Stimulated activated CD4-positive, alpha-beta T cell treated with anti-CD3 and anti-CD28 coated beads, Interleukin-12 subunit alpha, Interleukin-12 subunit beta, amount 100 ng/mL, for 24 hours (primary cell): ENCODE measurements at places on chromosomes 13 and 19.

DNA sequence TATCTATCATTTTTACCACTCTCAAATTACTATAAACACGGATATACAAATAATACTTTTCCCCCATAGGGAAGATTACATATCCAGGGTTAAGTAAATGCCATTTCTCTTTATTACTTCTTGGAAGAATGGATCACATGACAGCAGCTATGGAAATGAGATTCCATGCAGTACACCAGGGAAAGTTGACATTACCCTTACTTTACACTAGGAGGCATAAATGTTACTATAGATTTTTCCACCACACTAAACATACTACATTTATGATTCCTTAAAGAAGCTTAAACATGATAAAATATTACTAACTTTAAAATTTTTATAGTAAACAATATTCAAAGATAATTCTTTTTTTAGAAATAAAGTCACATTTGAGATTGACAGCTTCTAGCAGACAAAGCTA, 611.4 kb downstream of the PCDH9 start:
- no peak for DNase-seq

DNA sequence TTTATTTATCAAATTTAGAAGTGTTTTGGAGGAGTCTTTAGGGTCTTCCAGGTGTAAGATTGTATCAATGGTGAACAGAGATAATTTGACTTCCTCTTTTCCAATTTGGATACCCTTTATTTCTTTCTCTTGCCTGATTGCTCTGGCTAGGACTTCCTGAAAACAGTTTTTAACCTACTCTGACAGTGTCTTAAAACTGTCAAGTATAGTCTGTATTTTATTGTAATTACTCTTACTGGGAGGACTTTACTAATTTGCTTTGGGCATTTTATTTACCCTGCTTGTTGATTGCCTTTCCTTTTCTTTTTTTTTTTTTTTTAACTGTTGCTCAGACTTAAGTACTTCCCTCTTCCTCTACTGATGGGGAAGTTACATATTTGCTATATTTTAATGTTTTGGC, 81.3 kb downstream of the URI1 start:
- no peak for DNase-seq

GRCh38 chr13:50267066-50267465, 251.8 kb downstream of the KCNRG start:
- DNase-seq, result no peak

DNA sequence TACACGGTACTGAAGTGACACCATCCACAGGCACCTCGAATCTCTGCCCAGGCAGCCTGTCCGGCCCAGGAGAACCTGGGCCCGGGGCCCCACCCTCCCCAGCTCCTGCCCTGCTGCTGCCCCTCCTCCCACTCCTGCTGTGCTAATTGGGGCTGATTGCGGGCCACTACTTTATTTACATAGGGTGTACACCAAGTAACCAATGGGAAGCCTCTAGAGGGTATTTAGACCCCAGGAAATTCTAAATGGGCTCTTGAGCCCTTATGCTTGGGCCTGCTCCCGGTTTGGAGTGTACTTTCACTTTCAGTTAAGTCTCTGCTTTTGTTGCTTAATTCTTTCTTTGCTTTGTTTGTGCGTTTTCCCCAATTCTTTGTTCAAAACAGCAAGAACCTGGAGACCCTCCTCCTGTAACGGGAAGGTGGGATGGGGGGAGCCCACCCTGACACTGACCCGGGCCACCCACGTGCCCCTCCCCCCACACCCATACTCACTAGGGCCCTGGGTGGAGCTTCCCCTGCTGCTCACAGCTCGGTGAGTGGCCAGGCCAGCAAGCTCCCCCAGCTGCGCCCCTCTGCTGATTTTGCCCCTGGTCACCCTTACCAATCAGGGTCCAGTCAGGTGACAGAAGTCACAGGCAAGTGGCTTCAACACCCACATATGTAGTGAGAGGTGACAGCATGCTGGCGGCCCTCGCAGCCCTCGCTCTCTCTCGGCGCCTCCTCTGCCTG, 9.4 kb downstream of the SCGB2B2 start:
- DNase-seq, result no peak

- DNase-seq, result no peak
Observed at GRCh38 chr19:1104311-1105007, 665 bp downstream of the GPX4 start.

GRCh38 chr19:18769989-18770528, 21.0 kb downstream of the COMP start:
- no peak for DNase-seq

- DNase-seq, result no peak
Observed at GRCh38 chr13:98349731-98350305, 172.7 kb upstream of the RNF113B start.

- DNase-seq, result no peak
Observed at GRCh38 chr13:20940083-20940482, 37.5 kb upstream of the XPO4 start.

- DNase-seq, result no peak
Observed at GRCh38 chr13:50950849-50951248, 41.3 kb downstream of the RNASEH2B start.

DNA sequence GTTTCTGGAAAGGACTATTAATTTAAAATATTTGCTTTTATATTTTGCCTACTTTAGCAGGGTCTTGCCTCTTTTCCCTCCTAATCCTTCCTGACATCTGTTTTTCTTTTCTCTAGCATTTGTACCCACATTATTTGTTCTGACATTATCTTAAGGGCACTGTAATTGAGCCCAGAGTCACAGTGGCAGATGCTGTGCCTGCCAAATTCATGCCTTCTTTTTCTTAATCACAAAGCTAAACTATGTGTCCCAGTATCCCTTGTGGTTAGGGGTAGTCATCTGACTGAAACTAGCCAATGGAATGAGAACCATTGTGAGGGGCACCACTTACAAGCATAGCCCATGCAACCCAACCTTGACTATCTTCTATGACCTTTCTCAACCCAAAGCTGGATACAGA, 562.9 kb downstream of the MYO16 start:
- no peak for DNase-seq

DNA sequence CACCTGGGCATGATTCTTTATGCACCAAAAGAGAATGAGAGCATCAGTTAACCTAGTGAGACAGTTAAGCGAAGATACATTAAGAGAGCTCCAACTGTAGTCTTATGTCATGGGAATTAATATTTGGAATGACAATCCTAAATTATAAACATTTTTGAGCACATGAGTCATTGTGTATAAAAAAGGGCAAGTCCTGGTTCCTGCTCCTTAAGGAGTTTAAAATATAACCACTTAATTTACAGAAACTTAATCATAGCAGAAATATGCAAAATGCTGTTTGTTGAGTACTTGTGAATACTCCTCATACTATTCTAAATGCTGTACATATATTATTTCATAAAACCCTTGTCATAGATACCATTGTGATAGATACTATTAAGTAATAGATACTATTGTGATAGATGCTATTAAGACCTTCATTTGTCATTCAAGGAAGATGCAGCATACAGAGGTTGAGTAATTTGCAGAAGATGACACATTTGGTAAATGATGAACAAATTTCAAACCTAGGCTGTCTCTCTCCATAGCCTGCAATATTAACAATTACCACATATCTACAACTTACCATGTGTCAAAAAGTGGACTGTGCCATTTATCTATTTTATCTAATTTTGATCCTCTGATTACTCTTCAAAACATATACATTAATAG, 301.0 kb downstream of the TBC1D4 start:
- no peak for DNase-seq

DNA sequence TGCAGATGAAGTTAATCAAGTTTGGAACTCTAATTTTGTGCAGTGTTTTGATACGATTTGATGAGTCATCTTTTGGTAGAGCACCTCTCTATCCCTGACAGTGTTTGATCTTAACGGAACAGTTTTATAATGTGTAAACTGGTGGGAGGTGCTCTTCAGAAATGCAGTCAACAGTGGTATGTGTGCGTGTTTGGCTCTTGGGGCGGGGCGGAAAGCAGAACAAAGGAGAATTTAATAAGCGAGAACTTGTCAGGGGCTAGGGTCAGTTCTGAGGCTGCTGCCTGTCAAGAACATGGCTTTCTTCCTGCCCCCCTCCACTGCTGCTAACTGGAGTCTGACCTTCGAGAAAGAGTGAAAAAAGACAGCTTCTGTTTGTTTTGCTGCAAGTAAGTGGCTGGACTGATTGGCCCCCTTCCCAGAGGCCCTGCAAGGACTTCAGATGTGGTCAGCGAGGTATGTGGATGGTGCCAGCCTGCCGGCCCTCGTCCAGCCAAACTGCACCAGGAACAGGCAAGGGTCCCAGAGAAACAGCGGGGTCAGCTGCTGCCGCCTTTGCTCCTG, 40.8 kb downstream of the BBC3 start:
- DNase-seq, result peak; percentile 43

DNA sequence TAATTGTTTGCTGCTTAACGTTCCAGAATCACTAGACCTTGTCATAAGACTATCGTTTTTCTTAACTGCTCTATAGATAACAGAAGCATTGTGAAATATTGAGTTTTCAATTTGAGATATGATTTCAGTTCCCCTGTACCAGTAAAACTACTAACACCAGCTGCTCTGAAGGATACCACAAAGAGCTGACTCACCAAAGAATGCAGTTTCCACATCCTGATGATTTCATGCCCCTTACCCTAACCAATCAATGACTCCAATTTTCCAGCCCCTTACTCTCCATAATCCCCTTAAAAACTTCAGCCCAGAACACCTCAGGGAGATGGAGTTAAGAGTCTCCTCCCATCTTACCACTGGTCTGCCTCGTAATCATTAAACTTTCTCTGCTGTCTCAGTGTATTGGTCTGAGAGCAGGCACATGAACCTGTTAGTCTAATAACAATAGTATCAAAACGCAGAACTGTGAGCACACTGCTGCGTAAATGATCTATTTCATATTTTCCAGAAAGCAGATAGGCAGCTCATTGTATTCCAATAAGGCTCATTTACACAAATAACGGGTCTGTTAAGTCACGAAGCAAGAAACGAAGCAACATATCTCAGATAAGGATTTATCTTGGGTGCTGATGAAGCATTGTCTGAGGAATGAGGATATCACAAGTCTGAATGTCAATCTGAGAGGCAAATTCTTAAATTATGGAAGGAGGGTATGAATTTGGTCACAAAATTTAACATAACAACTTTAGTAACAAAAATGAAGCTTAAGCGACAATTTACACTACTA, 14.1 kb upstream of the CCNA1 start:
- no peak for DNase-seq

- no peak for DNase-seq
Observed at GRCh38 chr19:33508941-33509614, 12.5 kb downstream of the PEPD start.
